ENCODE measurements at places on chromosomes 6 and 20.

GRCh38 chr20:25007491-25008305 lies 15.1 kb upstream of the APMAP start:
- no peak for DNase-seq

DNA sequence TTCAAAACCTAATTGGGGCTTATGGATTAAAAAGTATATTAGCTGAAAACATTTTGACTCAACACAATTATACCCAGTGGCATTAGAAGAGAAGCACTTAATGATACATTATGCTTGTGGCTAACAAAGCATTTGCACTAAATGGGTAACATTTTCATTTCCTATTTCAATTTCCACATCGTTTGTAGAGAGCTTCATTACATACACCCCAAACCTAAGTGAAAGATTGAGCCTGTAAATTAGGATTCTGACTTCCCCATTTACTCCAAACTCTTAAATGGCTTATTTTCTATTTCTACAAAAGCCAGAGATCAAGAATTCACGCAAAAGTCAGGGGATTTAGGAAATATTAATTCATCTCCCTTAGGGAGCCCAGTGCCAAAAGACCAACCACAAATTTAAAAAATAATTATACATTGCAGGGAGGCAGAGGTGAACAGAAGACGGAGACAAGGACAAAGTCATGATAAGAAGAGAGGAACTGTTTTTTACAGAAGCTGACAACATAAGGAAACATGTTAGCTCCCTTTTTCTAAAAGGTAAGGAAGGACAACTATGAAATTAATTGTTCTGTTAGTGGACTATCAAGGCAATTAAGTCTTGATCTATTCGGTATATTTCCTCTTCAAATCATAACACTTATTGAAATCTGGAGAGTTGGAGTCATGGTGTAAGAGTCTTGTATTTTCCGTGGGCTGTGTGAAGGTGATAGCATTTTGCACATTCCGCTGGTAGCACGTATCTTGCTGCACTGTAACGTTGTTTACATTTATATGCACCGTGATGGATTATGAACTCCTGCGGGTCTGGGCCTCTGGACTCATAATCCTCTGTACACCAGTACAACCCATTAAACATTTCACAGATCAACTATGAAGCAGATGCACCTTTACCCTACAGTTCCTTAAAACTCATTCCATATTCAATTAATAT lies 24.8 kb upstream of the EZR start:
- DNase-seq, result no peak

DNA sequence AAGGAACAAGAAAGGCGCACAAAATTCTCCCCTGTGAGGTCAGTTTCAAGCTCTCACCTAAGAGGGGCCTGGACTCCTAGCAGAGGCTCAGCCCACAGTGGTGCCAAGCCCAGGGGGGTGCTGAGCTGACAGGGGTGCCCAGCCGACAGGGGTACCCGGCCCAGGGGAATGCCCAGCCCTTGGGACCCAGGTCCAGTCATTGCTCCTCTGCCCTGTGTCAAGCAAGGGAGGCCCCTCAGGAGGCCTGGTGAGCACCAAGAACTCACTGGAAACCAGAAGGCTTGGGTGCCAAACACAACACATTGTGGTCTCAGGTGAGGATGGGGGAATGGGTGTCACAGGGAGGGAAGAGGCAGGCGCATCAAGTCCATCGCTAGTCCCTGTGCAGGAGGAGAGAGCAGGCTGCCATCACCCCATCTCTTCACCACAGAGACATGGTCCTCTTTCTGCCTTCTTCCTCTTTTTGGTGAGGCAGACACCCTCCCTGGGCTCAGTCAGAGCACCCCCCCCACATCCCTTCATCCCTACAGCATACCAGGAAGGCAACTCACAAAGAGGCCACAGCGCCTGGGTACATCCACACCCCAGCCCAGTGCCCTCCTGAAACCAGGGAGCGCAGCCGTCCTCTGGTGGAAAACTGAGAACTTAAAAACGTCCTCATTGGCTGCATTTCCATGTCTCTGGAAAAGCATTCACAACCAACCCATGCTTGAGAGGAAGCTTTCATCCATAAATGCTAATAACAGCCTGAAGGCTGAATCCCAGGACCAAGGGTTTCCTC lies 111.3 kb downstream of the BANF2 start:
- DNase-seq, result no peak

- DNase-seq, result no peak
These were observed 161.5 kb upstream of the THBS2 start for GRCh38 chr6:169415179-169415578.

GRCh38 chr6:11714798-11715285 lies 63.8 kb downstream of the ADTRP start:
- no peak for DNase-seq

DNA sequence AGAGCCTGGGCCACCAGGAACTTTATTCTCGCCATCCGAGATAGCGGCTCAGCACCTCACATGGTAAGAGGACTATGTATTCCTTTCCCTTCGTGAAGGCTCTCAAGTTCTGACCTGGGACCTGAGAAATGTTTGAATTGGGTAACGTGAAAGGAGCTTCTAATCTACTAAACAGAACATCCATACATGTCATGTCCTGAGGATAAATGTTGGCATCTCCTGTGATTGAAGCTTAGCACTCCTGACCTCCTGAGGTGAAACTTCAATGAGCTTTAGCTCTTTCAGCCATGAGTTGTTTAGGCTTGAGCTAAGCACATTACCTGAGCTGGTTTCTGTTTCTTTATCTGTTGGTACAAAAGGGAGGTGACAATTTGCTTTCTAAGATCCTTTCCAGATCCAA lies 280.9 kb downstream of the PACRG start:
- DNase-seq, result no peak

DNA sequence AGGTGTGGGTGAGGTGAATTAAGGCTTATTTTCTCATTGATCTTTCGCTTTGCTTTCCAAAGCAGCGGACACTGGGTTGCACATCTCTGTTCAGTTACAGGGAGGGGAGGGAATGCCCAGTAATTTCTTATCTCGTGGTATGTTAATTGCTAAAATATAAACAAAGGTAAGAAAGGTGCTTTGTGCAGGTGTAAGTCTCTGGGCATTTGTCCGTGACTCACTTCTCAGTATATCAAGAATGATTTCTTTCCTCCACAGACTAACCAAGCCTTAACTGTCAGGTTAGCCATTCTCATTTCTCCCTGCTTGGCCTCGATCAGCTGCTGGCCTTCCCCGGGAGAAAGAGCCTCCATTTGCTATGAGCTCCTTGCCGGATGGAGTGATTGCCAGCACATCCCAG lies 862.1 kb downstream of the KIF16B start:
- no peak for DNase-seq
